Activated CD4-positive, alpha-beta T cell treated with anti-CD3 and anti-CD28 coated beads, Interleukin-2, amount 50 U/mL, for 24 hours (primary cell): ENCODE measurements at places on chromosomes 13 and 19.

DNA sequence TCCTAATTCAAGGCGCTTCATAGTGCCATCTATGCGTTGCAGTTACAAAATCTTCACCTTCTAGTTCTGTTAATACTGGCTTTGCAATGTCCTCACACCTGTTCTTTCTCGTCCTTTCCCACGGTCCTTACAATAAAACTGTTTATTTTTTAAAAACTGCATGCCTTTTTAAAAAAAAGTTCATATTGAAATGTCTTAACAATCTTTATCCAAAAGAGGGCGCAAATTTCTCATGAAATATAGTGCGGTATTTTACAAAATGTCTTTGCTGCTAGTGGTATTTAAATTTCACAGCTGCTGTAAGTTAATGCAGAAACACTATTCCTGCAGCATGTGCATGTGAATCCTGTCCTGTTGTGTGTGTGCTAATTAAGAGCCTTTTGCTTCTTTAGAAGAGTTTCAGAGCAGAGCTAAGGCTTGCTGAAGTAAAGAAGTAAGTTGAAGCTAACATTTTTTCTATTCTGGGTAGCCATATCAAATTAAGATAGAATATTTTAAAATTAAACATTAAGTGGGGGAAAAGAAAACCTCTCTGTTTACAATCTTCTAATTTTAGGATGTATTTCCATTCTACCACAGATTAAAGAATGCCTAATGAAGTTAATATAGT lies 15.8 kb upstream of the CLDN10 start:
- no peak for DNase-seq

DNA sequence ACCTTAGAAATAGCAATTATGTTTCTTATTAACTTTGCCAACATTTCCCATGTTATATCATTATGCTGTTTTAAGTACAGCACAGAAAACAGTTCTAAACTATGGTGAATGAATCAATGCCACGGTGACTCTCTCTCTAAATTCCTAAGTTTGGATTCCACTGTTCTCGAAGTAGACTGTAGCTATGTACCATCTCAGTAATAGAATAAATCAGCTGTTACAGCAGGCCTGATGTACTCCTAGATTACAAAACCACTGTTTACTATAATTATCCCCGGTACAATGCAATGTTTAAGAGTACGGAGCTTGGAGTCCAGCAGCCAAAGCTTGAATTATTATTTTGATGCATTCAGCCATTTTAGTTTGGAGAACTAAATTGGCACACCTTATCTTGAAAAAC lies 476.3 kb upstream of the SLITRK1 start:
- no peak for DNase-seq

DNA sequence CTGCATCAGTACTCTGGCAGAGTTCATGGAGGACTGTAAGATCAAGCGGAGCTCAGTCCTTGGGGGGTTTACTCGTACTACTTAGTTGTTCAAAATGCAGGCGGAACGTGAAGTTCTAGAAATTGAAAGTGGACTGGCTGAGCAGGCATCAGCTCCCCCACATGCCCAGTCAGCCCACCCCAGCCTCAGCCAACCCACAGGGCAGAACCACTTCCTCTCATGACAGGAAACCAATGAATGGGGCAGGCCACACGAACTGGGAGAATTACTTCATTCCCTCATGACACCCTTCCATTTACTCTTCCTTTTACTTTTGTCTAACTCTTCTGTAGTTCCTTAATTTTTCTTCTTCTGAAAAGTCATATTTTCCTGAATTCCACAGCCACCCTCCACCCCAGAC lies 71.9 kb downstream of the FLT1 start:
- no peak for DNase-seq

GRCh38 chr13:47955836-47956235 lies 45.2 kb downstream of the SUCLA2 start:
- DNase-seq: no peak

DNA sequence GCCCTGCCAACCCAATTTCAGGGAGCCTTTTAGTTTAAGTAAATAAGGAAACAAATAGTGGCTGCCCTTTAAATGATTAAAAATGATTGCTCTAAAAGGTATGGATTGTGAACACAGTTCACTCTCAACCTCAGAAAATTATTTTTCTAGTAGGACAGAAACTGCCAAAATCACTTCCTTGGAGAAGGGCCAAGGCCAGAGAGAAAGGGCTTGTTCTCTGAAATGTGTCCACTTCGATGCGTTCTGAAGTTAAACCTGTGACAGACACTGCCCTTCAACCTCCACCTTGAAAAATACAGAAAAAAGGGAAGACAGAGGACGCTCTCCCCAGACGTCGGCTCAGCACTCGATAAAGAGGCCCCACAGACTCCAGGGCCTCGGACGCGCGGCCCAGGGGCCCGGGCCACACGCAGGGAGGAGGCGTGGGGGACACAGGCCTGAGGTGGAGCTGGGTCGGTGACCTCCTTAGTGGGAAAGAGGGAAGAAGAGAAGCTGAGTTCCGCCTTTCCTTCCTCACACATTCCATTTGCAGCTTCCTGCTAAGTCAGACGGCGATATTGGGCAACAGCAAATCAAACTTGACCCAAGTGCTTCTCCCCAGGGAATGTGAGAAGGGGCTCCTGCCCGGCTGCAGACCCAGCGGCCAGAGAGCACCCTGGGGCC lies 63.6 kb downstream of the RASA3 start:
- DNase-seq: no peak

DNA sequence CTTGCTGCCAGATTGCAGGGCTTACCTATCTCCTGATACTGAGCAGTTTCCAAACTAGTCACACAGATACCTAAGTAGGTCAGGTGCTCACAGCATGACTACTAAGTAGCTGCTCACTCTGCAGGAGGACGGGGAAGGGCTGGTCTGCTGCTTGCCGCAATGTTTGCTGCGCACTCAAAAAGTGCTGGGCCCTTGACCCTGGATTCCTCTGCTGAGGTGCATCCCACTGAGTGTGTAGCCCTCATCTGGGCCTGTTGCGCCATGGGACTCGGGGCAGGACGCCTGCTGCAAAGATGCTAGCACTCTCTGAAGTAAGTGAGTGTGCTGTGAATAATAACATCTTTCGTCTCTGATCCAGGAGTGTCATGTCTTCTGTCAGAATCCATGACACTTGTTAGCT lies 59.2 kb upstream of the MEDAG start:
- no peak for DNase-seq

- no peak for DNase-seq
These were observed 172.3 kb upstream of the KLF12 start for GRCh38 chr13:74306496-74306895.
